ENCODE measurements at places on chromosomes 4 and X.

DNA sequence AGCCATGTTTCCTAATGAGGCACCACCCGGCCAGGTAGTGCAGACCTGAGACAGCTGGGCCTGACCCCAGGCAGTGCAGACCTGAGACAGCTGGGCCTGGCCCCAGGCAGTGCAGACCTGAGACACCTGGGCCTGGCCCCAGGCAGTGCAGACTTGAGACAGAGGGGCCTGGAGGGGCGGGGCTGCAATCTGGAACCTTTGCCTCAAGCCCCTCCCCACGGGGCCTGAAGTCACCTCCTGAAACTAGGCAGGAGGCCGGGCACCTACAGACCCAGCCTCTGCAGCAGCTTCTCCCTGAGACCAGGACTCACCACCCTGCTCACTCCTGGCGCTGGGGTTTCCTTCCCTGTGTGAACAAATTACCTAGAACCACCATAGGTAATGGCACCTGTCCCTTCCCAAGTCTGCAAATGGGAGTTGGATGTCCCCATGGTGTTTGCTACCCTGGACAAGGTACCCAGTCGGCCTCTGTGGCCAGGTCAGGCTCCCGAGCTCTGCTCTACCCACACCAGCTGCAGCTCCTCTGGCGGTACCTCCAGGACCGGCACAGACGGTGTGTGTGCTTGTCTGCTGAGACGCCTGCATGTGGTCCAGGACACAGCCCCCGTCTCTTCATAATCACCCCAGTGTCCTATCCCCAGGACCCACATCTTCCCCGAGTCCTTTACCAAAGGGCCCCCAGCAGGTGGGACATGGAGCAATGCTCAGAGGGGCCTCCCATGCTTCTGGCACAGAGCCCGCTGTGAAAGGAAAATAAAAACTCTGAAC lies 53.1 kb upstream of the C4orf50 start:
- DNase-seq, result no peak

- DNase-seq, result no peak
Measured at GRCh38 chr4:141462361-141462760, 174.0 kb upstream of the IL15 start.

GRCh38 chr4:94237271-94237670 lies 29.6 kb downstream of the SMARCAD1 start:
- DNase-seq, result no peak

- peak; percentile 81 for DNase-seq
Measured at GRCh38 chr4:127400731-127401346, 231.9 kb upstream of the INTU start.

DNA sequence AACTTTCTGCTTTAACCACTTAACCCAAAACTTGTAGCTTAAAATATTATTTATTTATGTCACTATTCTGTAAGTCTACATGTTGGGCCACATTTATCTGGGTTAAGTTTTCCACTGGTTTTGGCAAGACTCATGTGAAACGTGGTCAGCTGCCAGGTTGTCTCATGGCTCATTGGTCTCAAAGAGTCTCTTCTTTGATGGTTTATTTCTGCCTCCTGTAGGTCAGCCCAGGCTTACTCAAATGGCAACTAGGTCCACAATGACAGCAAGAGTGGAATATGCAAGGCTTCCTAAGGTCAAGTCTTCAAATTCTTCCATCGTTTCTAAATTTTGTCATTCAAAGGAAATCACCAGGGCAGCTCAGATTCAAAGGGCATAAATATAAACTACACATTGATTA lies 828.7 kb downstream of the PCDH7 start:
- DNase-seq, result no peak

- no peak for DNase-seq
Measured at GRCh38 chr4:186118582-186118981, 14.1 kb downstream of the FAM149A start.

- DNase-seq, result no peak
Measured at GRCh38 chrX:136896121-136896914, 15.8 kb upstream of the RBMX start.

GRCh38 chrX:39431893-39432292 lies 630.6 kb downstream of the MID1IP1 start:
- no peak for DNase-seq

DNA sequence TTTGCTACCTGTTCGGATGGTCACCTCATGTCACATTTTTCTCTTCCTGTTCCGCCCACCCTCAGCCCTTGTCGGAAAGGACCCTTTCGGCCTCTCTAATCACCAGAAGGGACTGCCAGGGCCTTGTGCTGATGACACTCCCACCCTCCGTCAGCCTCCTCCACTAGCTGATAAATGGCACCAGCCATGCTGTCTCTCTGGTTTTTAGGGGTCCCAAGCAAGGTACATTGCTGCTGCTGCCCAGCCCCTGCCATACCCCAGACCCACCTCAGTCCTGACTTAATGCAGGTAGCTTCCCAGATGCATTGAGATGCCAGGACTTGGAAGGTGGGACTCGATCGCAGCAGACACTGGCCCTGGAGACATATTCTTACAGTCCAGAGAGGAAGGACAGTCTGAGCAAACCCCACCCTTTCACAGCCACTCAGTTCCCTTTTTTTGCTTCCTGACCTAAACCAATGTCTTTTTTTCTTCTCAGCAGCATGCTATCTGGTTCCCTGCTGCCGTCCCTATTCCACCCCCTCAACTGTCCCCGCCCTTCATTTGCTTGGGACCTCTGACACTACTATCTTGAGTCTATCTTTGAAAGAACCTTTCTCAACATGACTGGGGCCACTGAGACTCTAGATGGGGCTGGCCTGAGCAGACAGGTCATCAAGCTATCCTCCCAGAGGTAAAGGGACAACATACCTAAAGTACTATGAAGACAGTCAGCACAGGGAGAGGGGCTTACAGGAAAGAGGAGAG lies at the start of gene BTK:
TSS of gene BTK (minus strand) at position 397 of the 747 bp plus-strand sequence. CDS start 10,907 bp downstream, outside the sequence.
- DNase-seq, result no peak

GRCh38 chr4:132195176-132195575 lies 953.9 kb upstream of the PCDH10 start:
- DNase-seq, result no peak

DNA sequence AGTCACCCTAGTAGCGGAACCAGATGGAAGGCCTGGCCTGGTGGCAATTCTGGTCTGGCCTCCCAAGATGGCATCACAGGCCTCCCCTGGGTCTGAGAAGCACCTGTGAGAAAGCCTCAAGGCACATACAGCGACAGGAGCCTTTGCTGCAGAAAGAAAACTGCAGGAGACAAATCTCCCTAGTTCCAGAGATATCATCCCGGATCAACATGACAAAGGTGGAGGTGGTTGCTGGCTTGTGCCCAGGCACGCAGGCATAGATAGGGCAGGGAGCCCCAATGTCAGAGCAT lies 93.6 kb downstream of the BCOR start:
- no peak for DNase-seq

- no peak for DNase-seq
Measured at GRCh38 chrX:46803140-46803539, 33.7 kb upstream of the RP2 start.

DNA sequence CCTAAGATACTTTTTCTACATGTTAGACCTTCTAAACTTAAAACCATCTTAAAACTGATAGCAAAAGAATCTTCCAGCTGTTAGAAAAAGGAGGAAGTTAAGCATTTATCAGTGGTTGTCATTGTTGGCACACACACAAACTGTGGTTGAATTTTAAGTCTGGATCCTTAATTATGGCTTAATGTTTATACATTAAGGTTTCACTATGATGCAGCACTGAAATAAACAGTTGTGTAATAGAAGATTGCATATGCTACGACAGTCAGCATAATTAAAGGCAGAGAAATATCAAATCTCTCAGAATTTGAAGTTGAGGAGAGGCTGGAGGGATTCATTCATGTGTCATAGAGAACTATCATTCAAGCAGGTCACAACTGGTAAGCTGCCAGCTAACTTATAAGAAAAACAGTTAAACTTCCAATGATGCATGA lies 32.3 kb downstream of the ADGRA3 start:
- no peak for DNase-seq

- DNase-seq, result no peak
Measured at GRCh38 chr4:186472948-186473347, 82.4 kb downstream of the MTNR1A start.

DNA sequence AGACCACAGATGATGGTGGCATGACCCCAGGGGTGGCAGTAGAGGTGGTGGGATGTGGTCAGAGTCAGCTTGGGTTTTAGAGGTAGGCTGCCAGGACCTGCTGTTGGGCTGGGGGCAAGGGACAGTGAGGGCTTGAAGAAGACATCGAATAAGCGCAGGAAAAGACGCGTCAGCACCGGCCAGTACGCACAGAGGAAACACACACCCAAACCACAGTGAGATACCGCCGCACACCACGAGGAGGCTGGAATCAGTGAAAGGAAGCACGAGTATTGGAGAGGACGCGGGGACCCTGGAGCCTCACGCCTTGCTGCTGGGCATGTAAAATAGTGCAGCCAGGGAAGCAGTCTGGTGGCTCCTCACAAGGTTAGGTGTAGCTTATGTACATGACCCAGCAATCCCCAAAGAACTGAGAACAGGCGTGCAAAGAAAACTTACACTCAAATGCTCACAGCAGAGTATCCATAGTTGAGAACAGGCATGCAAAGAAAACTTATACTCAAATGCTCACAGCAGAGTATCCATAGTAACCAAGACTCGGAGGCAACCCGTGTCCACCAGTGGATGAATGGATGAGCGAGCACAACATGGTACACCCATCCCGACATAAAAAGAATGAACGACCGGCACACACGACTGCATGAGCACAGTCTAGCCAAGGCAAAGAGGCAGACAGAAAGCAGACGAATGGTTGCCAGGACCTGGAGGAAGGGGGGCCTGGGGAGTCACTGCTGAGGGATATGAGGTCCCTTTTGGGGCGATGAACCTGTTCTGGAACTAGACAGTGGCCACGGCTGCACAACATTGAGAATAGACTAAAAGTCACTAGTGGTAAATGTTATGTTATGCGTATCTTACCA lies 13.3 kb downstream of the PDZD4 start:
- DNase-seq, result no peak

DNA sequence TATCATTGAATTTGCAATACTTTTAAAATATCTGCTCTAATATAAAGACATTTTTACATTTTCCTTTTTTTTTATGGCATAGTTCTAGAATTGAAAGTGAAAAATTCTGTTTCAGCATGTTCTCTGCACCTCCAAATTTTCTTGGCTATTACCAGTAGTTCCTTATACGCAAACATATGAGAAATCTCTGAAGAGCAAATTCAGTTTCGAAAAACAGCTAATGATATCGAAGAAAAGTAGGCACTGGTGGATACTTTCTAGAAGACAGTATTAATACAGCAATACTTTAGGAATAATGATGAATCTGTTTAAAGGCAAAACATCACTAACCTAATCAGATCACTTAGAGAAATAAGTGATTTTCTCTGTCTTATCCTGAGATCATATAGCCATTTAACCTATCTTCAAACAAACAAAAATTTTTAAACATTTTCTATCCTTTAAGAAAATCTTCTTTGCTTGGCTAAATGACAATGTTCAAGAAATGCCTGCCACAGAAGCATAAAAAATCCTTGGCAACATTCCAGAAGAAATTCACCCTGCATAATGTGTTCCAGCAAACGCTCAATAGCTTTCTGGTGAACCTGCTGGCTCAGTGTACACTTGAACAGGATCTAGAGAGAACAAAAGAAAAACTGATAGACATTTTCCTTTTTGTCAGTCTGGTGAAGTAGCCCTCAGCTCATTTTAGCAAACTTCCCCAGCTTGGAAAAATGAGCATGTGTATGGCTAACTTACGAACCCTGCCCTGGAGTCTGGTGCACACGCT lies 51.2 kb upstream of the KLF3 start:
- no peak for DNase-seq

- DNase-seq, result no peak
Measured at GRCh38 chr4:140213116-140213515, 59.1 kb upstream of the MAML3 start.

Data from left hindlimb (tissue), 1 donor.